ENCODE measurements at places on chromosomes 2 and 18.

DNA sequence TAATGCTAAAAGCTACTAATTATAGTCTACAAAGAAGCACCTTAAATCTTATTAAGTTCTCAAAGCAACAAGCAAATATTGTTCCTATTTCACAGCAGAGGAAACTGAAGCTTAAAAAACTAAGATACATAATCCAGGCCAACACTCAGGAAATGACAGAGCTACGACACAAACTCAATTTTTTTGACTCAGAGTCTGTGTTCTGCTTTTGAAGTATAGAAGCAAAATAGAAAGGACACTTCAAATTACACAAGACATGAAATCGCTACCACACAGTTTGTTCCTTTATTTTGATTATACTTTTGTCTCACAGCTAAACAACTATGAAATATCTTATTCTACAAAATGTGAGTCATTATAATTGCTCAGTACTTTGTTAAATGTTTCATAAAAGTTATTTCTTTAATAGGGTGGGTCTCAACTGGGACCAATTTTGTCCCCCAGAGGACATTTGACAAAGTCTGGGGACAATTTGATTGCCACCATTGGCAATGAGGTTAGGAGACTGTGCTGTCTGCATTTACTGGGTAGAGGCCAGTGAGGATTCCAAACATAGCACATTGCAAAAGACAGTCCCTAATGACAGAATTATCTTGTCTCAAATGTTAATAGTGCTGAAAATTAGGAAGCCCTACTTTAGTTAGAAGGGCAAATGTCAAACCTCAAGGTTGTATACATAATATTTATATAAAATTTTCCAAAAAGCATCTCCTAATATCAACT, 101.5 kb upstream of the GRB14 start:
- no peak for DNase-seq

DNA sequence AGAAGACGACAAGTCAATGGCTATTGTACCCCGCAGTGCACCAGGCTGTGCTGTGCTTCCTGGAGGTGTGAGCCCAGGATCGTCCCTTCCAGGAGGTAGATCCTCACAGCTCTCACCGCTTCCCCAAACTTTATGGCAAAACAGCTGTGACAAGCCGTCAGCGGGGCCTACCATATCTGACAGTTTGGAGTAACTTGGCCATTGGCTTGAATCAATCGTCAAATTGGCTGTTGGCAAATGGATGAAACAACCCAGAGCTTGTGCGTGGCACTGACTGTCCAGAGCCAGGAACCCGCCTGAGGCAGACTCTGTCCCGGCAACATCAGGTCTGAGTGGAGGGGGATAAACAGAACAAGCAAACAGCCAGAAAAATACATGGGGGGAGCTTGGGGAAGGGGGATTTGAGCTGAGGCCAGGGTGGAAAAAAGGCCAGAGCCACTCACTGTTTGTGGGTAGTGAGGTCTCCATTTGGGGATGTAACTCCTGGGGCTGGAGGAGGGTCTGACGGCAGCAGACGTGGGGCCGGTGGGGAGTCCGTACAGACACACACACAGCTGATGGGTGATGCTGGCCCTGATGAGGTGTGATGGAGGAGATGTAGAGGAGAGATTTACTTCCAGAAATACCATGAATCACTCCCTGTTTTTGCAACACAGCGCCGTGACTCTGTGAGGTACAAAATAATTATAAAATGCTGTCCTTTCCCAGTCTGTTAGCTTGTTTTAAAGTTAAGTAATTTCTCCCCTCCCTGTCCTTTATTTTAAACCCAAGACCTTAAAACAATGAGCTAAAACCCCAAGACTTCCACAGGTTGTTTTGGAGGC, 174.8 kb downstream of the TWIST2 start:
- DNase-seq, result no peak

DNA sequence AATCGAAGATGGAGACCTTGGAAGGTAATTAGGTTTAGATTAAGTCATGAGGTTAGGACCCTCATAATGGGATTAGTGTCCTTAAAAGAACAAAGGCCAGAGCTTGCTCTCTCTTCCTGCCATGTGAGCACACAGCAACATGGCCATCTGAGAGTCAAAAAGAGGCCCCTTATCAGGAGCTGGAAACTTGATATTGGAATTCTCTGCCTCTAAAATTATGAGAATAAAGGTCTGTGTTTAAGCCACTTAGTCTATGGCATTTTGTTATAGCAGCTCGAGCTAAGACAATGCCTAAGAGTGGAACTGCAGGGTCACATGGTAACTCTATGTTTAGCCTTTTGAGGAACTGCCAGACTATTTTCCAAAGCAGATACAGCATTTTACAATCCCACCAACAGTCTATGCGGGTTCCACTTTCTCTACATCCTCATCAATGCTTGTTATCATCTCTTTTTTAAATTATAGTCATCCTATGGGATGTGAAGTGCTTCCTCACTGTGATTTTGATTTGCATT, 42.4 kb downstream of the THADA start:
- no peak for DNase-seq

- peak; percentile 48 for DNase-seq
Observed at GRCh38 chr2:44941551-44942234, at the start of gene SIX3. SIX3 (plus strand) TSS chr2:44941702; CDS start chr2:44942105, 403 bp downstream.

GRCh38 chr18:692824-693223, 19.6 kb downstream of the ENOSF1 start:
- no peak for DNase-seq

DNA sequence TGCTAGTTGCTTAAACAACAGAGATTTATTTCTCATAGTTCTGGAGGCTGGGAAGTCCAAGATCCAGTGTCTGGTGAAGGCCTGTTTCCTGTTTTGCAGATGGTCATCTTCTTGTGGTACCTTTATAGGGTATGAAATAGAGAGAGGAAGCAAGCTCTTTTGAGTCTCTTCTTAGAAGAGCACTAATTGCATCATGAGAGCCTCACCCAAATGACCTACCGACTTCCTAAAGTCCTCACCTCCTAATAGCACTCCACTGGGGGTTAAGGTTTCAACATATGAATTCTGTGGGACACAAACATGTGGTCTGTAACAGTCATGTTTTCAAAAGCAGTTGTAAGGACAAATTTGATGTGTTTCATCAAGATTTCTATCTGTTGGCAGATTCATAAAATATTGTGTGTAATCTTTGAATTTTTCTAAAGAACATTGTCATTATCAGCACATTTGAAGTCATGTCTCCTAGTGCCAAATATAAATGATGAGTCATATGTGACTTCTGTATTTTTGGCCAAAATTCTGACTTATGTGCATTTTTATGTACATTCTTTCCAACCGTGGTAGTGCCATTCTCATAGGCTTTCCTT, 45.3 kb downstream of the CD28 start:
- no peak for DNase-seq

GRCh38 chr2:146228466-146229058, 1616.3 kb upstream of the ACVR2A start:
- DNase-seq, result no peak

DNA sequence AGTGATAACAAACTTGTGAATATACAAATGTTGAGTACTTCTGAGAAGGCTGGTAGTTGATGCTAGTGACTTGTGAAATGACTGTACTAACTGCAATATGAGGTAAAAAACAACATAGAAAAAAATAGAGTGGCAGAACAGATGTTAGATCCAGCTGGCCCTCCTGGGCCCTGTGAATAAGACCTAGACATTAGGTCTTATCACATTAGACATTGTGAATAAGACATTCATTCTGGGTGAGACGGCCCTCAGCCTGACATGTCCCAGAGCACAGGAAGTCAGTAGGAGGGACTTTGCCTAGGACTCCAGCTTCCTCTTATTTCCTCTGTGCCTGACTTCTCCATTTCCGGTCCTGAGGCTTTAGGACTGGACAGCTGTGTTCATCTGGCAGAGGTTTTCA, 22.9 kb downstream of the DOK1 start:
- no peak for DNase-seq

DNA sequence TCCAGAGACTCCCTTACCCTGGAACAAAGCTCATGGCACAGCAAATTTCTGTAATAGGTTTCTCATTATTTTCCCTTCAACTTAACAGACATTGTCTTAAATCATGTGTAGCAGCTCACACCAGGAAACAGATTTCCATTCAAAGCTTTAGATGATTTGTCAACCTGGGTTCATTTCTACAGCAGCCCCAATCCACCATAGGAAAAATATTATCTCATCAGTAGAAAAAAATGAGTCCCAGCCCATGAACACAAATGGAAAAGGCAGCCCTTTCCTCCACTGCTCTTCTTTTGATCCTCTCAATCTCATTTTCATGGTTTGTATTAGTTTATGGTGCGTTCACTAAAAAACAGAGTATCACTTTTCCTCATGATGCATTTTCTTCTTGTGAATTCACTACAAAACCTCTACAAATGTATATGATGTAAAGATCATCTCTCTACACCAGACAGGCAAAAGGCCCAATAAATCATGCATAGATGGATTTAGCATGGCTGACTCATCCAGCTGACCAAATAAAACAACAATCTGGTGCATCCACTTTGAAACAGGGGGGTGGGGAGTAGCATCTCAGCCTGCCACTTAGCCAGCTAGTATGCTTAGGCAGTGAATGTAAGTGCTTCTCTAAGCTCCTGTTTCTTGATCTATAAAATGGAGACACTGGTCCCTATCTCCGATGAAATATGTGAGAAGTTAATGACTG, 78.6 kb downstream of the SATB2 start:
- DNase-seq, result no peak

GRCh38 chr2:232925821-232926156, 55.7 kb downstream of the SNORC start:
- DNase-seq, result no peak

All from cerebellum (tissue), 4 donors.